Renal cortical epithelial cell (primary cell): ENCODE measurements at places on chromosomes 2 and 18.
A peak's percentile ranks its signal among the peaks of the same experiment; 100 is the strongest.

GRCh38 chr2:144358374-144358964 is 161.4 kb downstream of the ZEB2 start:
- no peak for DNase-seq

GRCh38 chr2:241141214-241141770 is 8.0 kb downstream of the PASK start:
- no peak for DNase-seq

DNA sequence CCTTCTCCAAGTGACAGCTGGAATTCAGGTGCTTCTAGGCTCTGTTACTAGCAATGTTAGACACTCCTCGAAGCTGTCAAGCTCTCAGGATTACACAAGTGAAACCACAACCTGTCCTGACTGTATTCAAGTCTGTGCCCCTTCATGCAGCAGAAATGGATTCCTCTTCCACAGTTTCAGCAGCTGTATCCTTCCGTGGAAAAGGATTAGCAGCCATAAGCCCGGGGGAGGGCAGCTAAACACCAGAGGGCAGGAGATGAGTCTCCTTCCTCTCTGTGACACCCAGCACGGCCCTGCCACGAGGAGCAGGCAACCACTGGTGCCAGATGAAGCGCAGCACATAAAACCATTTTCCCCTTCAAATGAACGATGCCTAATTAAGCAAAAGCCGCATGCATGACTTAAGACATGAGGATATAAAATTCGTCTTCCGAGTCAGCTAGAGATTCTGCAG is 1.2 kb downstream of the ST3GAL5 start:
- DNase-seq = peak; percentile 38

GRCh38 chr18:24009651-24010333 is 4.8 kb upstream of the TTC39C start:
- no peak for DNase-seq

DNA sequence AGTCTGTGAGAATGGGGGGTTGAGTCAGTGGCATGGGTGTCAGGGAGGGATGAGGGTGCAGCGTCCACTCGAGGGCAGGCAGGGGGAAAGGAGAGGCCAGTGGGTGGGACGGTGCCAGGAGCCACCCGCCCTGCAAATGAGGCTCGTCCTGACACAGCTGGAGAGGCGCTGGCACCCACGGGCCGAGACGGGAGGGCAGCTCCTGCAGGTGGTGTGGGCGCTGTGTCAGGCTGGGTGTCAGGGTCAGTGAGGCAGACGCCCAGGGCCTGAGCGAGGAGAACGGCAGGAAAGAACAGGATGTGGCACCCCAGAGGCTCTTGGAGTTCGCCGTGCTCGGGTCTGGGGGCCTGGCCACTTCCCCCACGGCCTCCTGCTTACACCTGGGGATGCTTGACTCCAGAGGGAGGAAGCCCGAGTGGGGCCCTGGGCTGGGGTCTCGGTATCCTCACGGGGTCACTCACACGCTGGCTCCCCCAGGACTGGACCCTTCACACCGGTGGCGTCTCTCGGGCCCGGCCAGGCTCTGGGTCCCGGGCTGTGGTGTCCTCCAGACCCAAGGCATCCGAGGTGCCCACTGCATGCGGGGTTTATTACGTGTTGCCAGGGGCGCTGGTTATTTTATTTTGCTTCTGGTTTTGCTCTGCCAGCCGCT is 130.5 kb upstream of the CTDP1 start:
- DNase-seq = no peak

DNA sequence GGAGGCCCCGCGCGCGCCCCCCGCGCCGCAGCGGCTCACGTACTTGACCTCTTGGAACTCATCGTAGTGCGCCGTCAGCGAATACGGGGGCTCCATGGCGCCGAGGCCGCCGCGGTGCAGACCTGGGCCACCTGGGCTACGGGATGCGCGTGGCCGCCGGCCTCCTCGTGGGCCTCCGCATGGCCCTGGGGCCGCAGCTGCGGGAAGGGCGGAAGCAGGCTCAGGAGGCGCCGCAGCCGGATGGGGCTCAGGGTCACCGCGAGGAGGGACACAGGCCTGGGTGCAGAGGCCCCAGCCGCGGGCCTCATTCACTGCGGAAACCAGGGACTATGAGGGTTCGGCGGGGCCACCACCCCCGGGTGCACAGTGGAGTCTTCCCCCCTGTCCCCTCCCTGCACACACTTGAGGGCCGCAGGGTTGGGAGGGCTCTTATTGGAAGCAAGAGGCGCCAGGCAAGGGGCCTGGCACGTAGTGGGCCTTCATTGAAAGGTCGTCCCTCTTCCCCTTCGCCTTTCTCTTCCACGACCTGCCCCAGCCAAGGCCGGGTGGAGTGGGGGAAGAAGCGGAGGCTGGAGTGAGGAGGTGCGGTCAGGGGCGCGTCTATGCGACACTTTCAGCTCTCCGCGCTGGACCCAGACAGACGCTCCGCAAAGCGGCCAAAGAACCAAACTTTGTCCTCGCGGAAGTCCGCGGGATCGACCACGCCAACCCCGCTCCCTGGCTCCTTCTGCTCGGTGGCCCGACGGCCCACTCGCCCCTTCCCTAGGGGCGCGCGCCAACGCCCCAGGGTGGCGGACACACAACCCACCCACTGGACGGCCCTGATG is 863 bp downstream of the ECEL1 start:
- no peak for DNase-seq

- peak; percentile 11 for DNase-seq
Observed at GRCh38 chr18:2641638-2642037, 13.9 kb upstream of the SMCHD1 start.

DNA sequence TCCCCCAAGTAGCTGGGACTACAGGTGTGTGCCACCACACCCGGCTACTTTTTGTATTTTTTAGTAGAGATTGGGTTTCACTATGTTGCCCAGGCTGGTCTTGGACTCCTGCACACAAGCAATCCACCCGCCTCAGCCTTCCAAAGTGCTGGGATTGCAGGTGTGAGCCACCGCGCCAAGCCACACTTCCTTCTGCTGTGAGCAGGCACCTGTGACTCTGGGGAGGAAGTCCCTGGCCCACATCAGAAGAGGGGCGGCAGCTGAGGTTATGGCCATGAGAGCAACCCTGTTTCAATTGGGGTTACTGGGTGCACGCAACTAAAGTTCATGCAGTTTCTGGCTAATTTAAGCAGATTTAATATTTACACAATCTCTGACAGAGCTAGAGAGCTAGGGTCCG is 91.0 kb downstream of the PLB1 start:
- no peak for DNase-seq

GRCh38 chr2:37664231-37664643 is 7.2 kb downstream of the CDC42EP3 start:
- DNase-seq = no peak

DNA sequence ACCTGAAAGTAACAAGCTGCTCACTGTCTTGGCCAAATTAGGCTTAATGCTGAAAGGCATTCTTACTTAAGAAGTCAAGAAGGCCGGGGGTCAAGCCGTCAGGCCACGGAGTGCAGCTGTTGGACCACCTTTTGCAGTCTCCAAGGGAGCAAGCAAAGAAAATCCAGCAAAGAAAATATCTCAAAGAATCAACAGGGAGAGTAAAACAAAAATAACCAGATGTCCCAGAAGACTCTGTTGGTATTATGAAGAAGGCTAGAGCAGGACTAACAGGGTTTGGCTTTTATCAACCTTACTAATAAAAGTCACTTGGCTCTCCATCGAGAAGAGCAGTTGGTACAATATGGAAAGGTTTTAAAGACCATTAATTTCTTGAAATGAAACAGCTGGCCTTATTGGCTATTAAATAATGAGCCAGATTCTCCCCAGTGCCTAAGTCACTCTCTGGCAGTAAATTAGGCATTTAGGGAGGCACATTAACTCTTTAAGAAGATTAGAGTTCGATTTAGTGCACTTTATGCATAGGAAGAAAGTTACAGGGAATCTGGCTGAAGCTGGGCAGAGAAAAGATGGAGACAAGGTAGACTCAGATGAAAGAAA is 110.8 kb upstream of the NRP2 start:
- DNase-seq = no peak

- no peak for DNase-seq
Observed at GRCh38 chr2:100537918-100538317, 24.9 kb upstream of the PDCL3 start.

GRCh38 chr2:207792244-207792785 is 22.6 kb upstream of the FZD5 start:
- DNase-seq = peak; percentile 97

- peak; percentile 42 for DNase-seq
Observed at GRCh38 chr18:68803356-68803755, 5.5 kb downstream of the CCDC102B start.

DNA sequence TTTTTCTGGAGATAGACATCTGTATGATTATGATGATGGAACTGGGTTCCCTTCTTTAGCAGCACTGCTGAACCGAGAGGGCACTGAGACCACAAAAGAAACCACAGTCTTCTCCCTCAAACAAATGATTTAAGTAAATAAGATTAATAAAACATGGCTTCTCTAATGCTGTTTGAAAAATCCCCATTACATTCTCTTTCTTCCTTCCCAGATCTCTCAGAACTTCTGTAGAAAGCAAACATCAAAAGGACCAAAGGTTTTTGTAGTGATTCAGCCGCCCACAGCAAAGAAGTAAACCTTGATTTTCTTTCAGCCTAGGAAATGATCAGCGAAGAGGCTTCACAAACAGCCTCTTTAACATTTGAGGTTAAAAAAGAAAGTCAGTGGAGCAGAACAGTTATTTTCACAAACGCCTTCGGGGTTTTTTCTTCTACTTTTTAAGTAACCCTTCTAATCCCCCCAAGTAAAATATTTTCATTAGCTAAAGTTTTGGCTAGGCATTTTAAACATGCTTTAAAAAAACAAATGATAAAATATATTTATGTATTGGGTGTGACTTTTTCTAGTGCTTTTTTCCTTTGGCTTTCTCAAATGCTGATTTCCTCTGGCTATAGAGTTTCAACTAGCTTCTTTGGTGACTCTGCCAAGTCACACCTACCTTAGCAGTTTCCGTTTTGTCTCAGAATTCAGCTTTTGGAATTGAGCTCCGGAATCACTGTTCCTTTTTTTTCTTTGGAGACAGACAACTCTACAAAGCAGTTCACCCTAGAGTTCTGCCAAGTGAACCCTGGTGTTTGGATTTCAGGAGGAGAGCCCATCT is 89.6 kb downstream of the UPP2 start:
- peak; percentile 98 for DNase-seq

GRCh38 chr2:66679442-66679841 is 244.5 kb downstream of the MEIS1 start:
- no peak for DNase-seq

GRCh38 chr2:197500503-197501131 is 438 bp downstream of the HSPE1 start:
- no peak for DNase-seq

GRCh38 chr2:216504376-216504762 is 5.7 kb downstream of the RPL37A start:
- DNase-seq = no peak

DNA sequence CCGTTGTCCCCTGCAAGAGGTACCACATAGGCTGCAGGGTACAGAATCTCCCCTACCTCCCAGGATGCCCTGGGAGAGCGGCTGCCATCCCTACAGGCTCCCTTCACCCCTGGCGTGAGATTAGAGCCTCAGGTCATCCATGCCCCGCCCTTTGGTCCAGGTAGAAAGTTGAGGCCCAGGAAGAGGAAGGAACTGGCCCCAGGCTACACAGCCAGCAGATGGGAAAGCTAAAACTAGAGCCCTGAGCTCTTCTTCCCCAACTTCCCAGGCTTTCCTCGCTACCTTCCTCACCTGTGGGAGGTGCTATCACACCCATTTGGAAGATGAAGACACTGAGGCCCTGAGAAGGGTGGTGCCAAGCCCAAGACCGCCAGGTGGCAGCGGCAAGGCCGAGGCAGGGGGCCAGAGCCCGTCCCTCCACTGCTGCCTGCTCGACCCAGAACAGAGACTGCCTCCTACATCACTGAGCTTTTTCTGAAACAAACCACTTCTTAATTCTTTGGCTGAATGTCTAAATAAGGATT is 25.8 kb downstream of the CIB4 start:
- DNase-seq = no peak

- DNase-seq = peak; percentile 83
Observed at GRCh38 chr2:222709191-222709891, 37.9 kb downstream of the MOGAT1 start.

GRCh38 chr2:86226070-86226469 is 26.8 kb downstream of the MRPL35 start:
- no peak for DNase-seq

- no peak for DNase-seq
Observed at GRCh38 chr18:77103187-77103850, 29.3 kb downstream of the MBP start.

DNA sequence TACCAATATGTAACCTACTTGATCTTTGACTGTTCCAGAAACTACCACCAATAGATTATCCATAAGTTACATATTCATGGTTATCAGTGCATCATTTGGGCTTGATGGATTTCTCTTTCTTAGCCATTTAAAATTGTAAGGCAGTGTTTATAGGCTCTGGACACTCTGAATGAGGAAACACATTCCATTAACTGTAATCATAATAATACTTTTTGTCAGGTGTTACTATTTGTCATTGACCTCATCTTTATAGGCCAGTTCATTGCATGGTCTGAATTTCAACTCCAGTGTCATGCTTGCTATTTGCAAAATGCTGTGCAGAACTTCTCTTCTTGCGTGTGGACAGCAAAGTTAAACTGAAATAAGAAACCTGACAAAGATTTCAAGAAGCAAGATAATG is 1340.2 kb upstream of the ZEB2 start:
- peak; percentile 26 for DNase-seq

GRCh38 chr2:9397201-9397600 is 26.1 kb downstream of the ITGB1BP1 start:
- no peak for DNase-seq

GRCh38 chr2:190250421-190250820 is 69.2 kb downstream of the HIBCH start:
- no peak for DNase-seq

DNA sequence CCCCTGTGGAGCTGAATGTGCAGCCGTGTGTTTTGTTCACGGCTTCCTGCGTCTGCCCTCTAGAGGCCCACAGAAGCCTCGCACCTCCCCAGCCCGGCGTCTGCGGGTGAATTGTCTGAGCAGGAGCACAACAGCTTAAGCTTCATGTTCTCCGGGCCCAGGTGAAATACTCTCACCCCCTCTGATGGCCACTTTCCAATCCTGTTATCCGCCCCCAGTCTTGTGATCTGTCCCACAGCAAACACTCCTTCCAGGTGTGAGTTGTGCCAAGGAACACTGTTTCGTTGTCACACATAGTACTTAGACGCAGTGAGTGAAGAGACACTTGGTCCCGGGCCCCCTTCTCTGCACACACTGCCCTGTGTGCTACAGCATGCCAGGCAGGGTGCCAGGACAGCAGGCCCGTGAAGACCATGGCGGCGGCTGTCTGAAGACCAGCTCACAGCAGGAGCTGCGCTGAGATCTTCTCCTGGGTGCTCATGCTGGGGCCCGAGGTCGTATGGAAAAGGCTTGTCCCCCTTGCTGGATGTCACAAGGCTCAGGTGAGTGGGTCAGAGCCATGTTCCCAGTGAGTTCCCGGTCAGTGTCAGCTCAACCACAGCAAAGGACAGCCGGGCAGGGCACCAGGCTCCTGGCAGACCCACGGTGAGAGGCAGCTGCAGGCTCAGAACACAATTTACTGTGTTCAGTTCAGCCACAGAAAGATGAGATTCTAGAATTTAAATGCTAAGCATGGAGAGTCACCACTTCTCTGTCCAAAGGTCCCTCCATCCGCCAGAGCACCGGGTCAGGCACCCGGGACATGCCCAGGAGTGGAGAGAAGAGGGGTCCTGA is 6.8 kb upstream of the PXDN start:
- peak; percentile 59 for DNase-seq
